ENCODE measurements at places on chromosomes 2 and 18.

DNA sequence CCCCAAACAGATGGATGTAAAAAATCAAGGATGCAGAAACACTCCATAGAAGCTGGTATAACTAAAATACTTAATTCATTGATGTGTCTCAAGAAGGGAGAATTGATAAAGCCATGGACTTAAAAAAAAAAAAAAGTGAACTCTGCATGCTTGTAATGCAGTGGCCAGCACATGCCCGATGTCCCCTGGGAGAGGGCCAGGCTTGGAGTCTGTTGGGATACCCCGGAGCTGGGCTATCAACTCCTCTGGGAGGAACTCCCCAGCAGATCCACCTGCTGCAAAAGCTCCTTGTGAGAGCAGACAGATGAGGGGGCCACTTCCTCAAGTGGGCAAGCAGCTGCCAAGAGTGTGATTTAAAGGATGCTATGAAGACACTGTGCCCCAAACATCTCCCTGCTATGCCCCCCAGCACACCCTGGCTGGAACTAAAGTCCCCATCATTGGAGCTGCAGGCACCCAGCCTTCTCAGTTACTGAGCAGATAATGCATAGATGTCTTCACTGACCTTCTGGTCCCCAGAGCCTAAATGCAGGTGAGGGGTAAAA, 311.5 kb upstream of the ID2 start:
- no peak for DNase-seq

GRCh38 chr2:228417956-228418355, 236.5 kb upstream of the SPHKAP start:
- DNase-seq: no peak

DNA sequence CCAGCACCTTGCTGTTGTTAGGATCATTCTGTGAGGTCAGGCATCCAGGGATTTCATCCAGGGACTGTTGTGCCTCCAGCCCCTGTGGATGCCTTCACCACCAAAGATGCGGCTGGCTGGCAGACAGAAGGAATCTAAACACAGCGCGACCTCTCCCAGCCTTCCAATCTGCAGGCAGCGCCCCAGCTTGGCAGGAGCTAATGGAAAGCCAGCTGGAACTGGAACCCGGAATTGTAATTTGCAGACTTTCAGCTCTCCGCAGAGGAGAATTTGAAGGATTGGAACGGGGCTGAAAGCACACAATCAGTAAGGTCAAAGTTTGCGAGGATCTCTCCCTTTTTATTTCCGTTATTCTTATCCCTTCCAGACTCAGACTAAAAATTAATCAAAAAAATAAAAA, 127.8 kb downstream of the TRIB2 start:
- peak; percentile 14 for DNase-seq

- no peak for DNase-seq
These were observed 25.8 kb downstream of the TCF23 start for GRCh38 chr2:27174638-27175037.

GRCh38 chr2:12928775-12929401, 212.2 kb downstream of the TRIB2 start:
- DNase-seq: no peak

GRCh38 chr2:38959938-38960608, 70.4 kb downstream of the ARHGEF33 start:
- peak; percentile 61 for DNase-seq

- no peak for DNase-seq
These were observed 15.8 kb downstream of the ZNF236 start for GRCh38 chr18:76838182-76838581.

- peak; percentile 72 for DNase-seq
These were observed 5.7 kb downstream of the PARD3B start for GRCh38 chr2:204550751-204551511.

GRCh38 chr2:121065239-121065638, 219.8 kb downstream of the TFCP2L1 start:
- DNase-seq: no peak

GRCh38 chr2:239865059-239865639, 160.0 kb downstream of the NDUFA10 start:
- no peak for DNase-seq

- no peak for DNase-seq
These were observed 36.1 kb downstream of the RNF152 start for GRCh38 chr18:61856678-61857077.

DNA sequence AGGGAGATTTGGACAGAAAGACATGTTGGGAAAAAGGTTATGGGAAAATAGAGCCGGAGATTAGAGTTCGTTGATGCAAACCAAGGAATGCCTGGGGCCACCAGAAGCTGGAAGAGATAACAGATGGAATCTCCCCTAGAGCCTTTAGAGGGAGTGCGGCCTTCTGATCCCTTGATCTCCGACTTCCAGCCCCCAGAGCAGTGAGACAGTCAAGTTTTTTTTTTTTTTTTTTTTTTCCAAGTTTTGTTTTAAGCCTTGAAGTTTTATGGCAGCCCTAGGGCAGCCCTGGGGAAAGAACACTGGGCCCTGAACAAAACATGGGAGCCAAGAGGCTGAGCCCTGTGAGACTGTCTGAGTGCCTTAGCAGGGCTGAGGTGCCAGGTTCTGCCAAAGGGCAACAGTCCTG, 6.5 kb downstream of the DGKD start:
- DNase-seq: no peak

DNA sequence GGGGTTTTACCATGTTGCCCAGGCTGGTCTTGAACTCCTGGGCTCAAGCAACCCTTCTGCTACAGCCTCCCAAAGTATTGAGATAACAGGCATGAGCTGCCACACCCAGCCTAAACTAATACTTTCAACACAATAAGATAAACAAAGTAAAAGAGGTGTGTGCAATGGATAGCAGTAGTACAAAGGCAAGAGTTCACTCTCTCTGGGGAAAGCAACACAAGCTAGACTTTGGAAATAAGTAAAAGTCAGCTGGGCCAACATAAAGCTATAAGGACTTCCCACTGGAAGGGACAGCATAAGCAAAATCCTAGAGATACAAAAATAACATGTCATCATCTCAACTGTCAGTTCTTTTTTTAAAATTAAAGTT, 5.2 kb upstream of the NOSTRIN start:
- DNase-seq: no peak

- DNase-seq: no peak
These were observed 32.1 kb upstream of the DPP4 start for GRCh38 chr2:162106146-162106551.

DNA sequence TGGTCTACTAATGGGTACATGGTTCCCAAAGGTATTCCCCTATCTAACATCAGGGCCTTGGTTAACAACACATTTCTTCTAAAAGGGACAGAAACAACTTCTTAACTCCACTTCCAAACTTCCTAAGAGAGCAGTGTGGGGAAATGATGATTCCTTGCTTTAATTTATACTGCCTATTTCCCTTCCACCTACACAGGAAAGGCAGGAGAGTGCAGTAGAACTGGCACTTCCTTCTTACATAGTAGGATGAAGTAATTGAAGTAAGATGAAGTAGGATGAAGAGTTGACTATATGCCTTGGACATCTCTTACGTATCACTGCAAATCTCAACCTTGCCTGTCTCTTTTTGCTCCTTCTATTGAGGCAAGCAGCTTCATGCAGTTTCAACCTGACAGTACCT, 54.7 kb downstream of the CD28 start:
- DNase-seq: no peak

DNA sequence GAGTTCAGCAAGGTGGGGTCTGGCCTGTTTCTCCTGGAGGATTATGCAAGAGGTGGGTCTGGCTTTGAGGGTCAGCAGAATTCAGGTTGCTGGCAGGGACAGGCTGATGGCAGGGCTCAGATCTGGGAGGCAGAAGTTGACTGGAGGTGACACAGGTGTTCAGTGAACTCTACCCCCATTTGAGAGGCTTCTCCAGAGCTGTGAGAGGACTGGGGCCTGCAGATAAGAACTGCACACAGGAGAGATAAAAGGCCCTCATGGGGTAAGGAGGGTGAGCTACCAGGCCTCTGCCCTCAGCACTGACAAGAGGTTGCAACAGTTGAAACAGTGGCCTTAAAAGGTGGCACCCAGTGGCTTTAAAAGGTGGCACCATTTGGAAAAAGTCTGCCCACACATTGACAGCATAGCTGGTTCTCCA, 13.1 kb downstream of the MOCOS start:
- DNase-seq: no peak

DNA sequence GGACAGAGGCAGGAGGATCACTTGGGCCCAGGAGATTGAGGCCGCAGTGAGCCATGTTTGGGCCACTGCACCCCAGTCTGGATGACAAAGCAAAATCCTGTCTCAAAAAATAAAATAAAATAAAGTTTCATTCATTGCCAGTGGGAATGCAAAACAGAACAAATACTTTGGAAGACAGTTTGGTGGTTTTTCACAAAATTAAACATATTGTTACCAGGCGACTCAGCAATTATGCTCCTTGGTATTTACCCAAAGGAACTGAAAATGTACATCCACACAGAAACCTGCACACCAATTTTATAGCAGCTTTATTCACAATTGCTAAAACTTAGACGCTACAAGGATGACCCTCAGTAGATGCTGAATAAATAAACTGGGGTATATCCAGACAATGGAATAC, 35.8 kb downstream of the FOSL2 start:
- no peak for DNase-seq

DNA sequence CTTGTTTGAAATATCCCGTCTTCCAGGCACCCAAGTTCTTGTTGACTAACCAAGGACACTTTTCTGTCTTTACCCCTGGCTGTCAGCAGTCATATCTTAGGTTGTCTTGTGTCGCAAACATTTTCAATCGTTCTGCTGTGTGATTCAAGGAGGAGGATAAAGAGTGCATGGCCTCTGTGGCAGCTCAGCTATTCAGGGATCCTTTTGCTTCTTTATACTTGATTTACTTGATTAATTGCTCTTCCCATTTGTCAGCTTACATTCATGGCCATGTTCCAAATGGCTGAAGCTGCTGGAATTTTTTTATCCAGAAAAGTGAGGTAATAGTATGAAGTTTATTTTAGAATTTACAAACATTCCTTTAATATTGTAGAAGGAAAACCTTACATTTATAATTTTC, 97.3 kb upstream of the FZD5 start:
- no peak for DNase-seq

DNA sequence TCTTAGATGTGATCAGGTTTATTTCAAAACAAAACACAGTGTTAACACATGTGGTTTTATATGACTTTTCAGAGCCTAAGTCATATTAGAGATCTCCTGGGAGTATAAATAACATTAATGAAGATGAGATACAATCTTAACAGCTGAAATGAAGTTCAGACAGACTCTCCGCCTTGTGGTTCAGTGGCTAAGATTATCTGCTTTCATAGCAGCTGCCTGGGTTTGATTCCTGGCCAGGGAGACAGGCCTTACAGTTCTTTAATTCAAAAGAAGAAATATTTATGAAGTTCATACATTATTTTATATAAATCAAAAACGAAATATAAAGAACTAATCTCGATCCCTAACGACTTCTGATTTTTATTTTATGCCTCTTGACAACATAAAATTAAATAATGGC, 35.2 kb upstream of the TTC32 start:
- no peak for DNase-seq

DNA sequence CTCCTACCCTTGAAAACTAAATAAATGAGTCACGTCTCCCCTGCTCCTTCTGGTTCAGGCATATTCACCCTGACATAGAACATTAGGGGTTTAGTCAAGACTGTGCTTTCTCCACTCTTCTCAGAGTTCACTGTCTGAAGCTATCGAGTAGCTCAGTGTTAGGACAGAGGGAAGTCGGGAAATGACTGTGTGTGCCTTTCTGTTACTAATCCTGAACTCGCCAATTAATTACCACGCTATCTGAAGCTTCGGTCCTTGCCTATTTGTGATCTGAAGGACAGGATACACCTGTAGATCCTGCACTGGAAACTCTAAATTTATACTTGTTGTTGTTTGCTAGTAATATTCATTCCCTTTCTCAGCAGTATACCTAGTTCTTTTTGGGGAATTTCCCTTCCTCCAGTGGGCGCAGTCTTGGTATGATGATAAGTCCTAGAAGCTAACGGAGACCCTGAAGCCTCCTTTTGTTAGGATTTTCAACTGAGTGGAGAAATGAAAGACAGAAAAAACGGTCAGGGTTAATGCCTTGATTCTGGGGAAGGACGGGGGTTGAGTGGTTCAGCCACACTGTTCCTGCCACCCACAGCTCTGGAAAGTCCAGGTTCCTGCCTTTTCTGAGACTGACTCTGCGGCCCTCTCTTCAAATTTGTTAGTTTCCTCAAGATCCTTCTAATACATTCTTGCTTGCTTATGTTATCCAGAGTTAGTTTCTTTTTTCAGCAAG, 218.0 kb downstream of the DLGAP1 start:
- no peak for DNase-seq

GRCh38 chr2:15238028-15238427, 323.1 kb downstream of the NBAS start:
- DNase-seq: no peak

- no peak for DNase-seq
These were observed 111.8 kb upstream of the GAREM1 start for GRCh38 chr18:32582455-32582854.

DNA sequence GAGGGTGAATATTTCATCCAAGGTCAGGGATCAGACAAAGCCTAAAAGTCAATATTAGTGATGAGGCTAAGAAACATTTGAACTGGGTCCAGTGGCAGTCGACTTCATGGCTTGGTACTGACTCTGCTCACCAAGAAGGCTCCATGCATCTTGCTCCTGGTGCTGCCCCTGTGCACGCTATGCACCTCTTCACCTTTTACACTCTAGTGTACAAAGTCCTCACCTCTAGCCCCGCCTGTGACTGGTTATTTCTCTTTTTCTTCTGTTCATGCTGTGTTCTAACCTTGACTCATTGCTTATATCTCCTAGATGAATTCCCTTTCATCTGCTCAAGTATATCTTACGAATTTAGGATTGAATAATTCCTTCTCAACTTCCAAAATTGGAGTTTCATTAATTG, 52.4 kb upstream of the ZNF385B start:
- DNase-seq: no peak

- no peak for DNase-seq
These were observed 842.6 kb upstream of the ACVR2A start for GRCh38 chr2:147002256-147002655.

GRCh38 chr2:27797841-27798240, 26.3 kb downstream of the MRPL33 start:
- no peak for DNase-seq

DNA sequence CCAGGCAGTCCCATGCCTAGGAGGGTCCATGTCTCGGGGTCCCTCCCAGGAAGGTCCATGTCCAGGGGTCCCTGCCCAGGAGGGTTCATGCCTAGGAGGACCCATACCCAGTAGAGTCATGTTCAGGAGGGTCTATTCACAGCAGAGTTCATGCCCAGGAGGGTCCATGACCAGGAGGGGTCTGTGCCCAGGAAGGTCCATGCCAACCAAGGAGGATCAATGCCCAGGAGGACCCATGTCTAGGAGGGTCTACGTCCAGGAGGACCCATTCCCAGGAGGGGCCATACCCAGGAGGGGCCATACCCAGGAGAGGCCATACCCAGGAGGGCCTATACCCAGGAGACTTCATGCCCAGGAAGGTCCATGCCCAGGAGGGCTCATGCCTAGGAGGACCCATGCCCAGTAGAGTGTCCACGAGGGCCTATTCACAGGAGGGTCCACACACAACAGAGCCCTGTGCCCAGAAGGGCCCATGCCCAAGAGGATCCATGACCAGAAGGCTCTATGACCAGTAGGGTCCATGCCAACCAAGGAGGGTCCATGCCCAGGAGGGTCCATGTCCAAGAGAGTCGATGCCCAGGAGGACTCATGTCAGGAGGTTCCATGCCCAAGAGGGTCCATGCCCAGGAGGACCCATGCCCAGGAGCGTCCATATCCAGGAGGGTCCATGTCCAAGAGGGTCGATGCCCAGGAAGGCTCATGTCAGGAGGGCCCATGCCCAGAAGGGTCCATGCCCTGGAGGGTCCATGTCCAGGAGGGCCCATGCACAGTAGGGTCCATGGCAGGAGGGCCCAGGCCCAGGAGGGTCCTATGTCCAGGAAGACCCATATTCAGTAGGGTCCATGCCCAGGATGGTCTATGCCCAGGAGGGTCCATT, 10.1 kb downstream of the GPR35 start:
- no peak for DNase-seq

Data from AG08396 (cell line).